ENCODE measurements at places on chromosomes 11 and 22. TPM values are rescaled to one million over a fixed set of nuclear protein-coding genes. Genes with fewer than 3 reads are reported as not detected.

DNA sequence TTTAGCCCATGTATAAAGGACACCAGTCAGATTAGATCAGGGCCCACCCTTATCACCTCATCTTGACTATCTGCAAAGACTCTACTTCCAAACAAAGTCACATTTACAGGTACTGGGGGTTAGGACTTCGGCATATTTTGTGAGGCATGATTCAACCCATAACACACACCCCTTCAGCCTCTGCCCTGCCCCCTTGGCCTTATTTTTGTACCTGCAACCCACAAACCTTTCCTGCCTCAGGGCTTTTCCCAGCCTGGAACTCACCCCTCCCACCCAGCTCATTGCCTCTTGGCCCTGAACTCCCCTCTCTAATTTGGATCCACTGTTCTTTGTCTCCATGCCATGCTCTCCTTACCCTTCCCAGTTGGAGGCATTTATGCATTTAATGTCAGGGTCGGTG is 1116.9 kb downstream of the TBC1D22A start:
- no peak for DNase-seq

Gene SCN4B
- 2.2 TPM for total RNA-seq

- no peak for DNase-seq
Observed at GRCh38 chr22:32579529-32580220, 105.1 kb downstream of the FBXO7 start.

Gene CARD18
- not detected for total RNA-seq

Gene RASL10A
- total RNA-seq, result 1.8 TPM

GRCh38 chr11:16169541-16169940 is 186.8 kb downstream of the SOX6 start:
- no peak for DNase-seq

Gene FADD
- 28.4 TPM for total RNA-seq

DNA sequence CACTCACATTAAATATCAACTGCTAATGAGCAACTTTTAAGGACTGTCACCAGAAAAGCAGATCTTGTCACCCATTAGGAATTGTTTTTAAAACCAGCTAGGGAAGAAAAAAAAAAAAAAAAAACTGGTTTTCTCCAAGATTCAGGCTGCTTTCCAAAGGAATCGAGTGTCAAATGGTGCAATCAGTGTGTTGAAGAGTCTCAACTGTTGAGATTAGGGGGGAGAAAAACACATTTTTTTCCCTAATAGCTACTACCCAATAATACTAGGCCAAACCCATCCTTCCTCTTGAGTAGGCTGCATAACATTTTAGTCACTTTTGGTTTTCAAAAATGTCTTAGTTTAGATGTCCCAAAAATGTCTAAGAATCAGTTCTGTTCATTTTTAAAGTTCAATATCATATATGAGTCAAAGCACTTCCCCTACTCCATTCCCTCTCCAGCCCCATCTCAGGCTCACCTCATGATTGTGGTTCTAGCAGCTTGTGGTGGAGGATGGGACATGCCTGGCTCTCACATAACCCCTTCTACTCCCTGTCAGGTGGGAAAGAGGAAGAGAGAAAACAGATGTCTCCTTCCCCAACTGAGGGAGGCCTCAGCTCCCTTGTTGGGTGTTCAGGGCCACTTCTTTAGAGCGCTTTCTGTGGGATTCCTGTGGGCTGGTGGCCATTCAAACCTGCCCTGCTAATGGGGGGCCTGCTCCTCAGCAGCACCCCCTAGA is 193.6 kb downstream of the CWF19L2 start:
- no peak for DNase-seq

Gene OTOG
- total RNA-seq, result not detected

DNA sequence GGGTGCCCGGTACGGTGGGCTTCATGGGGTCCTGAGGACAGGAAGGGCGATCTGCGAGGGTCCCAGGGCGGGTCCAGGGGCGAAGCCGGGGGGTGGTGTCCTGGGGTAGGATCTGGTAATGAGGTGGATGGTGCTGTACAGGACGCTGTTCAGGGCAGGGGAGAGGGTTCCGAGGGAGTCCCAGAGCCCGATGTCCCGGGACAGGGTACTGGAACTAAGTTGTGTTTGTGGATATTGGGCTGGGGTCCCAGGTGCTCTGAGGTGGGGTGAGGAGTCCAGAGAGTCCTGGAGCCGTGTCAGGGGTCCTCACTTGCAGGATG is 426 bp downstream of the LZTR1 start:
- DNase-seq, result no peak

Gene PANX3
- total RNA-seq, result not detected

GRCh38 chr11:32008880-32009551 is 81.9 kb upstream of the RCN1 start:
- DNase-seq, result no peak

DNA sequence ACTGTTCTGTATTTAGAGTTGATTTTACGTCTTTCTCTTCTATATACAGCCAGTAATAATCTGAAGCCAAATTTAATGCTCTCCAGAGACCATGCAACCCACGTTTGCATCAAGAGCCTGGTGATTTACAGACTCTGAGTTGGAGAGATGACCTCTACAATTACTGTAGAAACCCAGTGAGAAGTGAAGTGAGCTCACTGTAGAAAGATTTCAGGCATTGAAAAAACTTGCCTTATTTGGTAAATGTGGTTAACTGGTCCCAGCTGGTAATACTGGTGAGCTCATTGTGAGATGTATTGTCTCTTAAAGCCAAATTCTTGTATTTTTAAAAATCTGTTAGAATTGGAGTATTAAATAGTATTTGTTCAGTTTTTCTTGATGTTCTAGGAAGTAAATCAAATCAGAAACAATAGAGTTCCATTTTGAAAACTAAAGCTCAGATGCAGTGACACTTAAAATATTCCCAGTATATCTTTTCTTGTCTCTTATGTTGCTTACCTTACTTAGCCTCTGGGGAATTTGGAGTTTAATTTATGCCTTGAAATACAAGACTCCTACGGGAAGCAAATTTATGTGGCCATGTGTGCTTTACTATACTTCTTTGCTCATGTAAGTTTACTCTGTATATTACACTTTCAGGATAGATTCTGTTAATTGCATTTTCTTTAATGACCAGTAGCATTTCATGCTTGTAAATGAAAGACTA is 189.9 kb downstream of the ARHGAP42 start:
- DNase-seq, result no peak

- DNase-seq, result no peak
Observed at GRCh38 chr11:70547821-70548670, 149.7 kb downstream of the CTTN start.

Gene TRIM51G
- total RNA-seq, result not detected

- no peak for DNase-seq
Observed at GRCh38 chr22:49620003-49620556, 207.6 kb downstream of the BRD1 start.

DNA sequence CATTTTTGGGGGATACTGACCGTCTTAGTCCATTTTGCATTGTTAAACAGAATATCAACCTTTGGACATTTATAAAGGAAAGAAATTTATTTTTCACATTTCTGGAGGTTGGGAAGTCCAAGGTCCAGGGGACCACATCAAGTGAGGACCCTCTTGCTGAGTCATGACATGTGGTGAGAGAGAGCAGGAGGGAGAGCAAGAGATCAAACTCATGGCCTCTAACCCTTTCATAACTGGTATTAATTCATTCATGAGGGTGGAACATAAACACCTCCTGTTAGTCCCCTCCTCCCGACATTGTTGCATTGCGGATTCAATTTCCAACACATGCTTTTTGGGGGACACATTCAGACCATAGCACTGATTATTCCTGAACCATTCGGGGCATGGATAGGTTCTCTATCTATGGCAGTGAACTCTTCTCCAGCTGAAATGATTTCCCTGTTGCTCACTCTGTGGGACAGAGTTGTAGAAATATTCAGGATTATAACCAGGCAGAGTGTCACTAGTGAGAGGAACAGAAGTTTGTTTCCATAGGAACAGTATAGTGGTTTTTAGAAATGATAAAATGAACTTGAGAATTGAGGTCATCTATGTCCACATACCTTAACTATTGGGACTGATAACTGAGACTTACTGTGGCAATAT is 88.2 kb upstream of the OR9Q1 start:
- DNase-seq, result no peak

- no peak for DNase-seq
Observed at GRCh38 chr11:68806931-68807844, 34.5 kb downstream of the CPT1A start.

DNA sequence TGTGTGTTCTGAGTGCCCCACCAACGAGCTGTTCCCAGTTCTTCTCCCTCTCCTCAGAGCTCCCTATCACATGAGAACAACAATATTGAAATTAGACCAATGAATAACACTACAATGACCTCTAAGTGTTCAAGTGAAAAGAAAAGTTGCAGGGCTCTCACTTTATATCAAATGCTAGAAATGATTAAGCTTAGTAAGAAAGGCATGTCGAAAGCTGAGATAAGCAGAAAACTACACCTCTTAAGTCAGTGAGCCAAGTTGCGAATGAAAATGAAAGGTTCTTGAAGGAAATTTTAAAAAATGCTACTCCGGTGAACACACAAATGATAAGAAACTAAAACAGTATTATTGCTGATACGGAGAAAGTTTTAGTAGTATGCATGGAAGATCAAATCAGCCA is 199.8 kb downstream of the GUCY1A2 start:
- DNase-seq, result no peak

DNA sequence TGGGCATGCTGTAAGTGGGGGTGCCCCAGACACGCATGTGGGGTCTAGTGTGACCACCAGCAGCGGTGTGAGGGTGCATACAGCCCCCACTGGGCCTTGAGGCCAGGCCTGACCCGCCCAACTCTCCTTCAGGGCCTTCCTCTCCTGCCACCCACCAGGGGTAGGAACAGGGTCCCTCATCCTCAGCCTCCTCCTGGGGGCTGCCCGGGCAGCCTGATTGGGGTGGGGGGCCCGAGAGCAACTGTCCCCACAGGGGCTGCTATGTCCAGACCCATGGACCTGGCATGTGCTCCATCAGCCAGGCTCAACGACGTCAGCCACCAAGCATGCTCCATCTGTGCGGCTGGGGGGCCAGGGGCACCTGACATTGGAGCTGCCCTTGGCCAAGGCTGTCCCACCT is 27.2 kb downstream of the RTN4R start:
- DNase-seq, result no peak

GRCh38 chr11:104078245-104078644 is 41.8 kb downstream of the DDI1 start:
- DNase-seq, result no peak

DNA sequence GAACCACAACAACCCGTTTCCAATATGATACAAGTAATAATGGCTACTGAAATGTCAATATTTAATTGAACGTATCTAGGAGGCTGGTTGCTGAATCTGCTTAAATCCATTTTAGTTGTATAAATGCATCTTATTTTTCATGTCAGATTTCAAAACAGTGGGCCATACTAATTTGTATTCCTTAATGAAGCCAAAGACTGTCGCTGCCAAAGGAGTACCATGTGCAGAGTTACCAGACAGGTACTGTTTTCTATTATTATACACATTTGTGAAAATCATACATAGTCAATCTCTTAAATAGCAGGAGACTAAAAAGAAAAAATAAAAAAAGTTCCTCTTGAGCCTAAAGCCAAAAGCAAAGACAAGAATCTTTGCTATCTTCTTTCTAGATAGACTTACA is 632.3 kb downstream of the LRRC4C start:
- DNase-seq, result no peak

GRCh38 chr11:125489166-125489565 is 6.9 kb downstream of the FEZ1 start:
- DNase-seq, result no peak

DNA sequence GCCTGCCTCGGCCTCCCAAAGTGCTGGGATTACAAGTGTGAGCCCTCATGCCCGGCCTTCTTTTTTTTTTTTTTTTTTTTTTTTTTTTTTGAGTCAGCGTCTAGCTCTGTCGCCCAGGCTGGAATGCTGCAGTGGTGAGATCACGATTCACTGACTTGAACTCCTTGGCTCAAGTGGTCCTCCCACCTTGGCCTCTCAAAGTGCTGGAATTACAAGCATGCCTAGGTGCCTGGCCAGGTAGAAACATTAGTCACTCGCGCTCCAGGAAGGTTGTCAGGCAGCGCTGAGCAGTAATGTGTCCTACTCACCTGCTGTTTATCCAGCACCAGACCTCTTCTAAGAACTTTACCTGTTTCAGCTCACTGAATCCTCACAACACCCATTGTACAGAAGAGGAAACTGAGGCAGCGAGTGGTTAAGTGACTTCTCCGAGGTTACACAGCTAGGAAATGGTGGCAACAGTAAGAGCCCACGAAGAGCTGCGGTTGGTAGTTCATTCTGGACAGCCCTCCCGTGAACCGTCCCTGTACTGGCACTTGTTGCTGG is 496 bp upstream of the CST6 start:
- DNase-seq, result peak; percentile 22

DNA sequence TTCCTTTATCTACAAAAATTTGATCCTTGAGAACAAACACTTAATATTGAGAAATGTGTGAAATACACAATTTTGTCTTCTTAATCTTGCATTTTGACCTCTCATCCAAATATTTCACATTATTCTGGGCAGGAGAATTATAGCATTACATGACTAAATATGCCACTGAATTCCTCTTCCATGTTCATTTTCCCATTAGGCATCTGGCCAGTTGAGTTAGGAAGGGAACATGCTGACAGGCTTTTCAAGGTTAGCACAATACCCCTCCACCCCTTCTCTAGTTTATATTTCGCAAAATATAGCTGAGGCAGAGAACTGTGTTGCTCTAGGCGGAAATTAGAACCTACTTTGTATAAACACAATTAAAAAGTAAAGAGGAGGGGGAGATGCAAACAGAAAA is 271.7 kb upstream of the ZC3H12C start:
- no peak for DNase-seq

GRCh38 chr11:124745835-124746620 is 6.0 kb downstream of the VSIG2 start:
- DNase-seq, result no peak

DNA sequence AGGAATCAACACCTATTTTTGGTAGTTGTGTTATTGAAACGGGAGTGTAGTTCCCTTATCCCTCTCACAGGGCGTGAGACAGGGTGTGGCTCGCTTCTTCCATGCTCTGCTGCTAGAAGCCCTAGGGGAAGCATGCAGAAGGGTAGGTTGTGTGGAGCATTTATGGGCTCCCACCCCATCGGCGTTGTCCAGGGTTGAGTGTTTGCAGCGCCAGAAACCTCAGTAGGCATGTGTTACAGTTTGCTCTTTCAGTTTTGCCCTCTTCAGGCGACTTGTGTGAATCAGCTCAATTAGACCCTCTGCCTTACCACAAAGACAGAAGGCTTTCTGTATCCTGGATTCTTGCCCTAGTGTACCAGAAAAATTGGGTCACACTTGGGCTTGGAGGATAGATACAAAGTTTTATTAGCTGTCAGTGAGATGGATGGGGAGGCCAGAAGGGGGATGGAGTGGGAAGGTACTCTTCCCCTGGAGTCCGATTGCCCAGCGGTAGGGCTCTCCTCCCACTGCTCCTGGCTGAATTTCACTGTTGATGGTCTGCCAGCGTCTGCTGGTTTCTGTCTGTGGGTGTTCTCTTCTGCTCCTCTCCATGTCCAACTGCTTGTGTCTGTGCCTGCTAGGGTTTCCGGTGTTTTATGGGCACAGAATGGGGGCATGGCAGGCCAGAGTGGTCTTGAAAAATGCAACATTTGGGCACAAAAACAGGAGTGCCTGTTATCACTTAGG is 358.3 kb upstream of the CTSC start:
- no peak for DNase-seq
